ENCODE measurements at places on chromosomes 4 and X. TPM values are rescaled to one million over a fixed set of nuclear protein-coding genes. Genes with fewer than 3 reads are reported as not detected.

ERCC6L gene
- 1.6 TPM for total RNA-seq

FAM133A gene
- total RNA-seq: 0.20 TPM

RRH gene
- total RNA-seq: not detected

OTC gene
- not detected for total RNA-seq

GAGE2A gene
- not detected for total RNA-seq

CYTL1 gene
- 0.72 TPM for total RNA-seq

HS3ST1 gene
- 0.65 TPM for total RNA-seq

PNMA6F gene
- total RNA-seq: not detected

ARSJ gene
- 48.6 TPM for total RNA-seq

PRAF2 gene
- 28.1 TPM for total RNA-seq

ARAP2 gene
- total RNA-seq: 0.52 TPM

TLL1 gene
- total RNA-seq: 0.10 TPM

CT45A10 gene
- not detected for total RNA-seq

ACE2 gene
- 0.20 TPM for total RNA-seq

EREG gene
- 7.9 TPM for total RNA-seq

GPR173 gene
- 5.5 TPM for total RNA-seq

CASK gene
- 48.2 TPM for total RNA-seq

Data from smooth muscle cell of the pulmonary artery (primary cell).